Neural progenitor cell (in vitro differentiated cells): ENCODE measurements at places on chromosomes 2 and 18. TPM values are rescaled to one million over a fixed set of nuclear protein-coding genes. Genes with fewer than 3 reads are reported as not detected.
A peak's percentile ranks its signal among the peaks of the same experiment; 100 is the strongest.

CIB4 gene
- not detected in 2 replicates for total RNA-seq

UGT1A10 gene
- total RNA-seq, result not detected in 2 replicates

ALPI gene
- total RNA-seq, result not detected in 2 replicates

CFAP53 gene
- total RNA-seq, result 0.36 and 0.74 TPM in 2 replicates

ITPRIPL1 gene
- total RNA-seq, result 4.3 and 4.9 TPM in 2 replicates

CHRNG gene
- total RNA-seq, result not detected in 2 replicates

MAB21L4 gene
- total RNA-seq, result not detected in 2 replicates

PPP3R1 gene
- 29.1 and 41.4 TPM in 2 replicates for total RNA-seq

- H3K27me3 ChIP-seq, result no peaks in the 10 kb centered on the region
- H3K4me1 ChIP-seq, result peaks cover 26% of the 10 kb centered on the region
- no peak overlapping the region for H3K4me3 ChIP-seq
- peak overlapping the region; percentile 31 for H3K27ac ChIP-seq
- DNase-seq, result peak; percentile 51
Observed at GRCh38 chr2:96408616-96409015, 73.0 kb downstream of the NCAPH start.

- H3K4me1 ChIP-seq, result no peaks in the 10 kb centered on the region
- H3K27me3 ChIP-seq, result no peaks in the 10 kb centered on the region
Observed at GRCh38 chr2:155663265-155663664, 669.3 kb downstream of the NR4A2 start.

- no peak overlapping the region for H3K27ac ChIP-seq
- no peaks in the 10 kb centered on the region for H3K36me3 ChIP-seq
- no peaks in the 10 kb centered on the region for H3K4me1 ChIP-seq
- no peaks in the 10 kb centered on the region for H3K27me3 ChIP-seq
- no peak for DNase-seq
- H3K4me3 ChIP-seq, result no peak overlapping the region
Observed at GRCh38 chr18:58382446-58382845, 246.4 kb downstream of the ALPK2 start.

DNA sequence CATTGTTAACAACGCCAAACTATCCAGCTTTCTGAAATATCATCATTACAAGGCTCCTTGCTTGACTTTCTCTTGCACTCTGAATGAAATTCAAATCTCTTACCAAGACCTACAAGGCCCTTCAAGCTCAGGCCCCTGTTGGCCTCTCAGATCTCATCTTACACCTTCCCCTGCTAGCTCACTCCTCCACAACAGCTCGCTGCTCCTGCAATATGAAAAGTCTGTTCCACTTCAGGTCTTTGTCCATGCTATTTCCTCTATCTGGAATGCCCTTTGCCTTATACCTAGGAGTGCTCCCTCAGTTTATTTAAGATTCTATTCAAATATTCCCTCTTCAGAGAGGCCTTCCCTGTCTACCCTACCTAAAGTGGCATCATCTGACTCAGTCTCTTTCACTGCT, 91.7 kb downstream of the SESTD1 start:
- H3K36me3 ChIP-seq, result peaks cover 3% of the 10 kb centered on the region
- peaks cover 6% of the 10 kb centered on the region for H3K4me1 ChIP-seq
- H3K27ac ChIP-seq, result no peak overlapping the region
- no peak for DNase-seq
- H3K4me3 ChIP-seq, result no peak overlapping the region
- no peaks in the 10 kb centered on the region for H3K27me3 ChIP-seq

DNA sequence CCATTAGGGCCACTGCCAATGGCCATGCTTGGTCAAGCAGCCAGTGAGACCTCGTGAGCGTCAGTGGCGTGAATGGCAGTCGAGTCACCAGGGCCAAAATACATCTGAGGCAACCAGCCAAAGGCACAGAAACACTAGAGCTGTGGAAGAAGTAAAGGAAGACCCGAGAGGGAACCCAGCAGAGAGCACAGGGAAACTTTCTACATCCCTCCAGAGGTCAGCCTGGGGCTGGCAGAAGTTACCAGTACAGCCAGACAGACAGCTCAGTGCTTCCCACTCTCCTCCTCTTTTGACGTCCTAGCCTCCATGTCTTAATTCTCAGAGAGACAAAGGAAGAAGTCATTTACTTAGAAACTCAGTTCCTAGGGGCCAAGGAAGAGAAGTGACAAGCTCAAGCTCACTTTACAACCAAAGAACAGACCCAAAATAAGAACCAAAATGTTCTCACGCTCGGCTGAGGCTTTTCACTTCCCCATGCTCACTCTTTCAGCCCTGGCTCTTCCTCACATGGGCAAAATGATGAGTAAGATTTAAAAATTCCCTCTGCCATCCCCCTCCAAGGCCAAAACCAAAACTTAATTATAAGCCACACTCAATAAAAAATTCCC, 8.7 kb downstream of the CYRIA start:
- no peak overlapping the region for H3K4me3 ChIP-seq
- no peaks in the 10 kb centered on the region for H3K36me3 ChIP-seq
- DNase-seq, result no peak
- peaks cover 18% of the 10 kb centered on the region for H3K4me1 ChIP-seq

DNA sequence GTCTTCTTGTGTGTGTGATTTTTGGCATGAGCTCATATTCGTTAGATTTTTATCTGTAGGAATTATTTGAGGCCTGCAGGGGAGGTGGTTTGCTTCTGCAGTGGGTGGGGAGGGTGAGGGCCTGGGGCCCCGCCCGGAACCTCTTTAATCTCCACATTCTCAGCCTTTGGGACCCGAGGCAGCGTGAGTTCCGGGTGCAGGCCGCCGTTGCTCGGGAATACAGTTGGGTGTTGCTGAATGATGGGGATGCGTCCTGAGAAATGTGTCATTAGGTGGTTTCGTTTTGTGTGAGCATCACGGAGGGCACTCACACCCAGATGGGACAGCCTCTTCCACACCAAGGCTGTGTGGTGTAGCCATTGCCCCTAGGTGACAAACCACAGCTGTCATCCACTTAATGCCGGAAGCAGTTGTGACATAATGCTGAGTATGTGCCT, 13.7 kb upstream of the GAL3ST2 start:
- no peak overlapping the region for H3K4me3 ChIP-seq
- no peaks in the 10 kb centered on the region for H3K27me3 ChIP-seq
- peaks cover 8% of the 10 kb centered on the region for H3K4me1 ChIP-seq
- DNase-seq, result no peak

DNA sequence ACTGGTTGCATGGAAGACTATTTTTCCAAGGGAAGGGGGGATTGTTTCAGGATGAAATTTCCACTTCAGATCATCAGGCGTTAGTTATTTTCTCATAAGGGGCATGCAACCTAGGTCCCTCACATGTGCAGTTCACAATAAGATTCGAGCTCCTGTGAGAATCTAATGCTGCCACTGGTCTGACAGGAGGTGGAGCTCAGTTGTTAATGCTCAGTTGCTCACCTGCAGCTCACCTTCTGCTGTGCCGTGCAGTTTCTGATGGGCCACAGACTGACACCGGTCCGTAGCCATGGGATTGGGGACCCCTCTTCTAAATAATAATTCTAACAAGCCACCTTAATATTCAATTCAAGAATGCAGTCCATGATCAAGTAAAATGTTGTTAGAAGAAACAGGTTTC, 34.9 kb downstream of the PLCL1 start:
- peaks cover 5% of the 10 kb centered on the region for H3K27me3 ChIP-seq
- H3K27ac ChIP-seq, result no peak overlapping the region
- no peaks in the 10 kb centered on the region for H3K36me3 ChIP-seq
- no peak for DNase-seq
- H3K4me1 ChIP-seq, result no peaks in the 10 kb centered on the region

DNA sequence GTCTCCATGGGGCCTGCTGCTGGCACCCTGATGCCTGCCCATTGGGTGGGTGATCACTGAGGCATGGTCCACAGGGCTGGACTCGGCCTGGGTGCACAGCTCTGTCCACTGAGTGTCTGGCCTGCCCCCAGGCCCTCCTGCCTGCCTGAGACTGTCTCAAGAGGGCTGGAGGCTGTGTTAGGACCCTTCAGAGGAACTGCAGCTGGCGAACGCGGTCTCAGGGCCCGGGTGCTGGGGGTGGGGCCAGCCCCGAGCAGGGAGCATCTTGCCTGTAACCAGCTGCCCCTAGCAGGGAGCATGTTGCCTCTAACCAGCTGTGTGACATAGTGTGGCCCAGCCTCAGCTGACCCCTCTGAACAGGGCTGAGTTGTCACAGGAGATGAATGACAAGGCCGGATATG, 50.0 kb downstream of the TWIST2 start:
- H3K36me3 ChIP-seq, result no peaks in the 10 kb centered on the region
- no peak overlapping the region for H3K27ac ChIP-seq
- no peaks in the 10 kb centered on the region for H3K27me3 ChIP-seq
- no peak for DNase-seq

- H3K27ac ChIP-seq, result no peak overlapping the region
- H3K4me3 ChIP-seq, result no peak overlapping the region
- peaks cover 4% of the 10 kb centered on the region for H3K4me1 ChIP-seq
- no peaks in the 10 kb centered on the region for H3K36me3 ChIP-seq
- H3K27me3 ChIP-seq, result no peaks in the 10 kb centered on the region
- no peak for DNase-seq
Observed at GRCh38 chr2:132372276-132372675, 44.3 kb upstream of the GPR39 start.

DNA sequence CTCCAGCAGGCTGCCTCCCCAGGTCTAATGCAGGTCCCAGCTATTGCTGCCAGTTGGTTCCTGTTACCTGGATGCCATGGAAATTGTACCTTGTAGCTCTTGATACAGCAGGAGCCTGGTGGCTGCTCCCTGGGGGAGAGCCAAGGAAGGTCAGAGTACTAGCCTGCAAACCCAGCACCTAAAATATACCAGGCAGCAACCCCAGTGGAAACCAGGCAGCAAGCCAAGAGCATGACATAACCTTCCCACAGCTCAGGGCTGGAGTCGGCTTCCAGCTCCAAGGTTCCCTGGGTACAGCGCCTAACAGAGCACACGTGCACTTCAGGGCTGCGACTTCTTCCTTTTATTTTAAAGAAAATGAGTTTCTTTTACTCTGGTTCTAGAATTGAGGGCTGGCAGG, 30.3 kb downstream of the TNP1 start:
- DNase-seq, result no peak
- H3K27ac ChIP-seq, result no peak overlapping the region
- H3K4me3 ChIP-seq, result no peak overlapping the region
- H3K36me3 ChIP-seq, result no peaks in the 10 kb centered on the region

DNA sequence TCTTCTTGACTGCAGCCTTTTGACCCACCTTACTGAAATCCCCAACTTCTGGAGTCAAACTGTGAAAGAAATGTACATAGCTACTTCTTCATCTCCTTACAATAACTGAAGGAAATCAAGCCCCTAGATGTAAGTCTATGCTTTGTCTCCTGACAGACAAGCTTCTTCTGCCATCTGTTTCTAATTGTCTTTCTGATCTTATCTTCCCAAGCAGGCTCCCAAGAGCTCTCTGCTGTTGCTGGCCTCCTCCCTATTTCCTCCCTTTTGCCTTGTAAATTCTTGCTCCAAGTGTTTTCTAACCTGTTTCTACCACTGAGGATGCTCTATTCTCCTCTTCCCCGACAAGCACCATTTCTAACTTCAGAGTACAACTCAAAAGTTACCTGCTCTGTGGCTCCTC, 77.4 kb upstream of the OSR1 start:
- no peaks in the 10 kb centered on the region for H3K4me1 ChIP-seq
- no peaks in the 10 kb centered on the region for H3K36me3 ChIP-seq
- H3K27me3 ChIP-seq, result no peaks in the 10 kb centered on the region

GRCh38 chr2:16861530-16861929, 195.9 kb upstream of the CYRIA start:
- H3K4me1 ChIP-seq, result no peaks in the 10 kb centered on the region
- no peaks in the 10 kb centered on the region for H3K27me3 ChIP-seq
- no peaks in the 10 kb centered on the region for H3K36me3 ChIP-seq
- no peak overlapping the region for H3K4me3 ChIP-seq
- H3K27ac ChIP-seq, result no peak overlapping the region

GRCh38 chr18:59026831-59027410, 112.8 kb upstream of the SEC11C start:
- no peaks in the 10 kb centered on the region for H3K27me3 ChIP-seq
- H3K27ac ChIP-seq, result no peak overlapping the region
- peaks cover 8% of the 10 kb centered on the region for H3K4me1 ChIP-seq

GRCh38 chr2:207235621-207236020, 69.9 kb upstream of the KLF7 start:
- DNase-seq, result no peak
- H3K27ac ChIP-seq, result no peak overlapping the region
- H3K36me3 ChIP-seq, result no peaks in the 10 kb centered on the region
- no peaks in the 10 kb centered on the region for H3K27me3 ChIP-seq
- no peak overlapping the region for H3K4me3 ChIP-seq

- H3K27ac ChIP-seq, result no peak overlapping the region
- no peaks in the 10 kb centered on the region for H3K27me3 ChIP-seq
- no peak overlapping the region for H3K4me3 ChIP-seq
Observed at GRCh38 chr2:224405841-224406370, 4.0 kb upstream of the FAM124B start.

- no peak for DNase-seq
- H3K27ac ChIP-seq, result no peak overlapping the region
- H3K27me3 ChIP-seq, result no peaks in the 10 kb centered on the region
- H3K4me3 ChIP-seq, result no peak overlapping the region
- H3K36me3 ChIP-seq, result no peaks in the 10 kb centered on the region
Observed at GRCh38 chr2:200738590-200738989, 73.1 kb upstream of the BZW1 start.

DNA sequence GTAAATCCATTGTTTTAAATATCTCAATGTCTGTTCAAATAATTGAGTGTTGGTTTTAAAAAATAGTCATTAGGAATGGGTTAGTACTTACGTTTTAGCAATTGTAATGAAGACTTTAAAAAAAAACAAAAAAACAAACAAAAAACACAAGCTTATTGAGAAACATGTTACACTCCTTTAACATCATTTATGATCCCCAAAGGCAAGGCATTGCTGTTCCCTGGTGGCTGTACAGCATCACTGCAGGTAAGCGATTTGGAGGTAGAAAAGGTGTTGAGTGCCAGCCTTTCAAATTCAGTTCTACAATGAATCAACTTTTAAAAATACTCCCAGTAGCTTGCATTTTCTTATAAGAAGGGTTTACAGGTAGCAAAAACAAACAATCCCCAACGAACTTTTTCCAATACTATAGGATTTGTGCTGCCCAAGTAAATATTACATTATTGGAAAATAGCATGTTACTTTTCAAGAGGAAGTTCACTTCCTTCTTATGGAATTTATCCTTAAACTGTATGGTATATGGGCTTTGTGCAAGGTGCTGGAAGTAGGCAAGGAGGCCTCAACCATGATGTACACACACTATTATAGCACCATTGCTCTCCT, 27.5 kb downstream of the CNRIP1 start:
- DNase-seq, result peak; percentile 52
- no peaks in the 10 kb centered on the region for H3K4me1 ChIP-seq
- H3K4me3 ChIP-seq, result no peak overlapping the region
- H3K36me3 ChIP-seq, result no peaks in the 10 kb centered on the region

DNA sequence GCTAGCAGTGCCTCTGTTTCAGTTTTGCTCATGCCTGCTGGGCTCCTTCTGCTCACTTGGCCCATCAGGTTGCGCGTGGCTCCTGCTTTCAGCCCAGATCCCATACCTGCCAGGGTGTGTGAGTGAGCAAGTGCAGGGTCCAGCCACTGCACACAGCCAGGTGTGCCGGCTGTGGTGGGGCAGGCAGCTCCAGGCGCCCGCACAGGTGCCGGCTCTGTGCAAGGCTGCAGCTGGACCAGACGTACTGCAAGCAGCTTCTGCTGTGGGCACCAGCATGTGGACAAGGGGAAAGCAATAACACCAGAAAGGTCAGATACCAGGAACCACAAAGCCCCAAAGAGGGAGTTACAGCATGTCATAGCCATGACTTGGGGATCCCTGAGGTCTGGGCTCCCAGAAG, 5.6 kb upstream of the PCARE start:
- H3K4me3 ChIP-seq, result no peak overlapping the region
- H3K27me3 ChIP-seq, result no peaks in the 10 kb centered on the region
- no peak for DNase-seq
- H3K4me1 ChIP-seq, result peaks cover 15% of the 10 kb centered on the region
- no peaks in the 10 kb centered on the region for H3K36me3 ChIP-seq
